Cortex of kidney (tissue), 1 donor: ENCODE measurements at places on chromosomes 11 and 22.

DNA sequence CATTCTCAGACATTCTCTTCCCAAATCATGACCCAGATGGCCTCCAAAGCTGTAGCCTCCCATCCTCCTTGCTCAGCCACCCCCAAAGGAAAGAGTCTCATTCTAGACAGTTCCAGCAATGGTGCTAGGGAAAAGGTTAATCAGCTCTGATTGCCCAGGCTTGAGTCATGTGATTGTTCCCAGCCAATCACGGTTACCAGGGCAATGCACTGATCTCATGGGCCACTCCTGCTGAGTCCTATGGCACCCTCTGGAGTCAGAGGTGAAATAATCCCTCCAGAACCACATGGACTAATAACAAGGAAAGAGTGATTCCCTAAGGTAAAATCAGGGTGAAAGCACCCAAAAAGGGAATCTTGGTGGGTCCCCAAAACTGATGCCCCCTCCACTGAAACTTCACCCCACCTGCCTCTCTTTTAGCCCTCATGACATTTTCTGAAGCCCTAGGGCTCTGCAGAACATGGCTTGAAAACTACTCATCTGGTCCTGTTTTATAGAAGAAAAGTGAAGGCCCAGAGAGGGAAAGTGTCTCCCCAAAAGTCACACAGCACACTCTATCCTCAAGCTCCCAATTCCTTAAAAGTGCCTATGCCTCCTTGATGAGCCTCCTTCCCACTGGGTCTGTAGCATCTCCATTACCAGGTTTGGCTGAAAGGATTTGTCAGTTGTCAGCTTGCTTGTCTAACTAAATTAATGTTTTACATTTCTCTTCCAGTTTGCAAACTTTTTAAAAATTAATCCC is 203.7 kb downstream of the MN1 start:
- no peak for DNase-seq

- no peak for DNase-seq
These were observed 67.8 kb downstream of the FAM168A start for GRCh38 chr11:73530109-73530508.

- DNase-seq = no peak
These were observed 782 bp downstream of the SMARCB1 start for GRCh38 chr22:23787600-23787896.

DNA sequence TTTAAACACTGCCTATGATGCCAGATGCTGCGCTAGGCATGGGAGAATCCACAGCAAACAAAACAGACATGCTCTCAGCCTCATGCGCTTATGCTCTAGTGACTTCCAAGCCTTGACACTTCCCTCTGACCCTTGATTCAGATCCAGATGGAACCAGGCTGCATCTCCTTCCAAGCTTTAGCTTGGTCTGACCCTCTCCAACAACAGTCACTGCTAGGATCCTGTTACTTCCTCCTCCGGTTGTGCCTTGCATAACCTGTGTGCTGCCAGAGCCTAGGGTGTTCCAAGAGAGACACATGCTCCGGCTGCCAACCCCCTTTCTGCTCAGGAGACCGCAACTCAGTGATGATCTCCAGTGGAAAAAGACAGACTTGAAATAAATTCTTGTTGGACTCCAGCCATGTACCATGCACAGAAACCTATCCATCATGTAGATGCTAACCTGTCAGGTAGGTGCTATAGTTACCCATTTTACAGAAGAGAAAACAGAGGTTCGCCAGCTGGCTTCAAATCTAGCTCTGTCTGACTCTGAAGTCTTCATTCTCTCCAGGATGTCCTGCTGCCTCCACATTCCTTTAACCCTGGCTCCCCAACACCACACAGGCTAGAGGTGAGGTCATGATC is 136.3 kb upstream of the TEAD1 start:
- DNase-seq = no peak

DNA sequence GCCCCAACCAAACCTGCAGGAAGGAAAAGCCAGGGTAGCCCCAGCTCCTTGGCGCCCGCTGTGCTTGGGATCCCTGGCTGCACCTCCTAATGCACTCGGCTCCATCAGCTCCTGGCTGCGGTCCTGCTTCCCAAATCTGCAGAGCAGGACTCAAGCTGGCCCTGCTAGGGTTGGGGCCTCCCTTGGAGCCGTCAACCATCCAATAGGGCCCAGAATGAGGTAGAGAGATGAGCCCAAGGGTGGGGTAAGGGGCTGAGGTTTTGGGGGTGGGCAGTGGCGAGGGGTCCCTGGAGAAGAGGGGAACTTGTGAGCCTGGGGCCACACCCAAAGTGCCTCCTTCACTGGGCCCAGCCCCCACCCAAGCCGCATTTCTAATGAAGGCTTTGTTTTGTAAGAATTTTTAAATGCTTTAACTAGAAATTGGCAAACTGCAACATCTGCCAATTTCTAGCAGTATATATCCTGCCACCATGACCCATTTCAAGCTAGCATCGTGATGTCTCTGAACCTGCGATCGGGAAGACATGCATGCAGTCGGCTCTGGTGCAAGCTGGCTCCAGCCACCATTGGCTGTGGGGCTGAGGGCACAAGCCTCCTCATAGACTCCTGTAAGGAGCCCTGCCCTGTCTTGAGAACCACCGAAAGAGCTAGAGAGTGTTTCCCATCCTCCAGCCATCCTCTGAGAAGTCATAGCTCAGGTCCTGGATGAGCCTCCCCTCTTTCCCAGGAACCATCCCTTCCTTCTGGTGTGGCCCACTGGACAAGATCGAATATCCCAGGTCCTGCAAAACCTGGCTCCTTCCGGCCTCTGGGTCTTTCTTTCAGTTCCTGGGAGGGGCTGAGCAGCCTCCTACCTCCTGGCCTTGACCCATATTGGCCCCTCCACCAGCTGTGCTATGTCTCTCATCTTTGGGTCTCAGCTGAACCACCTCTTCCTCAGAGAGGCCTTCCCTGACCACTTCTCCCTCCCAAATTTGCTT is 15.5 kb downstream of the C1QTNF6 start:
- no peak for DNase-seq

GRCh38 chr22:25067851-25068421 is 115.4 kb downstream of the KIAA1671 start:
- DNase-seq = no peak

DNA sequence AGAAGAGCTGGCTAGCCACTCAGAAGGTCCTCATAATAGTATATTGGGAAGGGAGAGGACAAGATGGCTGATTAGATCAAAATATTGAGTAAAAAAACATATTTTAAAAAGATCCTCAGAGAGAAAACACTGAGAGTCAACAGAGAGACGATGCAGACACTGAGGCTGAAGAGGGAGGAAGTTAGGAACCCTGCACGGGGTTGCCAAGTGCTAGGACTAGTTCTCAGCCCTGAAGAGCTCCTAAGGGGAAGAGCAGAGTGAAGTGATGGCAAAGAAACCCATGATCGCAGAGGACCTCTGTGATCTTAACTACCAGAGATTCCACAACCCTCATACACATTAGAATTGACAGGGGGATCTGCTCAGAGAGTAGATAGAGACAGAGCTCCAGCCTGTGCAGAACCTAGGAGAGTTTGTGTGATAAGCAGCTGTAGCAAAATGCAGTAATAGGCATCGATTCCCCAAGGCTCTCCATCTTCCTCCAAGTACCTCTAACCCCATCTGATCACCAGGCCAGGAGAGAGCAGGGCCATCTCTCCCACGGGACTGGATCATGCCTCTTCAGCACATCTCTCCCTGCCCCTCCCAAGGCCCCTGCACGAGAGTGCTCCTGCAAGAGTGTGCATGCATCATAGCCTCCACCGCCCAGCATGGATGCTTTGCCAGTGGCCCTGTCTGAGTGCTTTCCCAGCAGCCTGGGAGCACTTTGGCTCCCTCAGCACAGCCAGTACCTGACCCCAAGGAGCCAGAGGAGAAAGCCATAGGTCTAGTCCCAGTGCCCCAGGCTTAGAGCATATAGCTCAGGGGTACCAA is 41.2 kb upstream of the ARL14EP start:
- DNase-seq = no peak

GRCh38 chr11:66915046-66915832 is 42.9 kb downstream of the PC start:
- no peak for DNase-seq

GRCh38 chr11:102407901-102408300 is 44.7 kb downstream of the TMEM123 start:
- DNase-seq = no peak

DNA sequence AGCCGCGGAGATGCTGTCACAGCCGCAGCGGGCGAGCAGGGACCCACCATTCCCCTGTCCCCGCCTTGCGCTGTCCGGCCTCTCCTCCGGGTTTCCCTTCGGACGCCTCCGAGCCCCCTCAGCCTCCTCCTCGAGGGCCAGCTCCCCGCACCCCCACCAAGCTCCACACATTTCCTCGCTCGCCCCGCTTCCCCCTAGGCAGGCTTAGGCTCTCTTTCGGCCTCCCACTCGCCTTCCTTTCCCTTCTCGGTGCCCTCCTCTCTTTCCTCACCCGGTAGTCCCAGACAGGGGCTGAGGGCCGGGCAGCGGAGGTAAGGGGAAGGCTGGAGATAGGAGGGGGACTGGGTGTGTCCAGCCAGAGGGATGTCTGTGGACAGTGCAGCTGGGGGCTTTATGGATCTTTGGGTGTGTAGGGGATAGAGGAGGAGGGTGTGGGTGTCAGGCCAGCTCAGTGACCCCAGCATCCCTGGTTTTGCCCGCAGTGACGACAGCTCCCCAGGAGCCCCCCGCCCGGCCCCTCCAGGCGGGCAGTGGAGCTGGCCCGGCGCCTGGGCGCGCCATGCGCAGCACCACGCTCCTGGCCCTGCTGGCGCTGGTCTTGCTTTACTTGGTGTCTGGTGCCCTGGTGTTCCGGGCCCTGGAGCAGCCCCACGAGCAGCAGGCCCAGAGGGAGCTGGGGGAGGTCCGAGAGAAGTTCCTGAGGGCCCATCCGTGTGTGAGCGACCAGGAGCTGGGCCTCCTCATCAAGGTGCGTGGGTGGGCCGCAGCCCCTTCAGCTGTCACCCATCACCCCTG is 1.6 kb downstream of the KCNK4 start:
- no peak for DNase-seq

GRCh38 chr11:124917115-124917637 is 1.9 kb upstream of the HEPN1 start:
- no peak for DNase-seq

DNA sequence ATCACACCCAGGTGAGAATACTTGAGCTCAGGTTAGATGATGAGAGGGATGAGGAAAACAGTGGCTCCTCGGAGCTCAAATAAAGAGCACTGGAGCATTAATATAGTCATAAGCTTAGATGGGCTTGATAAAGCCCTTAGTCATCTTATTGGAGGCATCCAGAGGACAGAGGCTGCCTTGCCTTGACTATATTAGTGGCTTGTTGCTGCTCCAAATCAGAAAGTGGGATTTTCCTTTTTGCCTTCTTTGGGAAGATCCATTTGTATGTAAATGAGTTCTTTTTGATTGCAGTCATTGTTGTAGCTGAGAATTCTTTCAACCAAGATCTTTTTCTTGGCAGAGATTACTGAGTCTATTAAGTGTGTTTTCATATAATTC is 18.9 kb downstream of the ADM start:
- DNase-seq = no peak

DNA sequence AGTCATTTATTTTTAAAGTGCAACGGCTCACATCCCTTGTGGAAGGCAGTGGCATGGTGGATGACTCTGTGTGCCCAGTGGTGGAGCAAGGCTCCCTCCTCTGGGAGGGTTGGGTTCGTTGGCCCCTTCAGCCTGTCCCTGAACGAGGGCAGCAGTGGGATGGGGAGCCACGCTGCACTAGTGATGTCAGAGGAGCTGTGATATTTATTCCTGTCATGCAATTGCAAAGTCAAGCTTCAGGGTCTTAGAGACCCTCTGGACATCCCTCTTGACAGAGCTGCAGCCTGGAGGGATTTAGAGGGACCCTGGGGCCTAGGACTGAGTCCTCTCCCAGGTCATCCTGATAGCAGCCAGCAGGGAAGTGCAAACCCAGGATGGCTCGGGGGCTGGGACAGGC is 78.2 kb upstream of the NARS2 start:
- no peak for DNase-seq

- DNase-seq = no peak
These were observed 14.2 kb downstream of the LMO1 start for GRCh38 chr11:8249482-8249881.

DNA sequence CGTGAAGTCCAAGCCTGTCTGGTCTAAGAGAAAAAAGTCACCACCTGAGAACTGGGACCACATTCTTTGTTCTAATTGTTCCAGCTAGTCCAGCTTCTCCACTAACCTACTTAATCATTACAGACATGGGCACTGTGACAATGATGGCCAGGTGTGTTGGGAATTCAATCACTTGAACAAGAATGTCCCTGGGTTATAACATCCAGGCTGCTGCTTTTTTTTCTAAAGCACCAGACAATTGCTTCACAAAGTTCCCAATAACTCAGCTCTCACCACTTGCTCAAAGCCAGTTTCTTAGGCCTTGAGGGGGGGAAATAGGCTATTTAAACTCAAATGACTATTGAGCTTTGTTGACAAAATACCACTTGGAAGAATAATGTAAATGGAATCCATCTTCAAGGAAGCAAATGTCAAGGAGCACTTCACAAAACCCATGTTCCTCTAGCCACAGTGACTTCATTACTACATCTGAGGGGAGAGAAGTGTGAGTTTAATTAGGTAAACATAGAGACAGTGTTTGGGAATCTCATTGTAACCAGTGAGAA is 80.3 kb downstream of the ME3 start:
- no peak for DNase-seq

DNA sequence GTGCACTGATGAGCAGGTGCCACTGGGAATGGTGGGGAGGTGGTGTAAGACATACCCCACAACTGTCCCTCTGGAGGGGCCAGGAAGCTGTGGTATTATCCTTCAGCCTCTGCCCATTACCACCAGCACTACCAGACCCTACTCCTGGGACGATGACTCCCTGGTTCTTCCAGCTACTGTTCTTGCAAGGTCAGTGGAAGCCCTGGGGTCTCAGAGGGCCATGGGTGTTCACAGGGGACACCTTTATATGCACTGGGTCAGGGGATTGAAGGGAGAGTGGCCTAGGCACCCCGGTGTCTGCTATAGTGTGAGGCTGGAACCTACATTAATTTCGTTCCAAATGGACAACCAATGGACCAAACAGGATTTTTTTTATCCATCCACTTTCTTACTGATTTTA is 102.1 kb downstream of the RPS6KA4 start:
- no peak for DNase-seq

DNA sequence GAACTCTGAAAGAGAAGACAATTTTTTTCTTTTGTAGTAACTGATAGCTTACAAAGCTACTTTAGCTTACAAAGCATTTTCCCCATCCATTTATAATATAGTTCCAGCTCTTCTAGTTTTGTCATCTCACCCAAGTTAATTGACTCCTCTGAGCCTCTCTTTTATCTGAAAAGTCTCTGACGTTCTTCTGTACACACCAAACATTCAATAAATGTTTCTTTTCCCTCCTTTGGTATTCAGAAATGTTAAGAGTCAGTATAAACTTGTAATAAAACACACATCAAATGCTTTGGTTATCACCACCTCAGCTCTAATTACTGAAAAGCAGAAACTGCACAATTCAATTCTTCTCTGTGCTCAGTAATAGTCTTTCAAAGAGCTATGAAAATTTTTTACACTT is 5.9 kb downstream of the CCDC90B start:
- DNase-seq = no peak
